ENCODE measurements at places on chromosomes 6 and 20. TPM values are rescaled to one million over a fixed set of nuclear protein-coding genes. Genes with fewer than 3 reads are reported as not detected.

GRCh38 chr20:63102721-63103375 is 96.1 kb upstream of the BHLHE23 start:
- DNase-seq, result no peak

GRCh38 chr6:123638865-123639264 is 2.1 kb upstream of the TRDN start:
- DNase-seq, result no peak

- no peak for DNase-seq
Observed at GRCh38 chr20:18390201-18390600, 76.6 kb downstream of the DZANK1 start.

- DNase-seq, result no peak
Observed at GRCh38 chr6:155549928-155550327, 94.3 kb upstream of the NOX3 start.

DNA sequence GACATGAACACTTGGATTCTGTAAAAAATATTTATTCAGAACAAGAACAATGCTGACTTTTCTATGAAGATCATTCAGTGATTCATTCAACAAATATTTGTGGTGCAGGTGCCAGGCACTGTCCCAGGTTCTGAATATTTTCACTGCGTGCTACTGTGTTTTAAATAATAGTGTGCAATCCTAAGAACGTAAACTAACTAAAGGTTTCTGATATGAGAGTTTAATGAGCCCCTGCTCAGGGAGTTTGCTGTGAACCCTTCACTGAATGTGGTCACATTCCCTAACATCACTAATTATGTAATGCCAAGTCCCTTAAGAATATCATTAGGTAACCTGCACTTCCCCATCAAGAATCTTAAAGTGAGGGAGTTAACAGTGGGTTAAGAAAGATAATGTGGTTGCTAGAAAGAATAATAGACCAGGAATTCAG is 1.7 kb upstream of the TMEM170B start:
- no peak for DNase-seq

GRCh38 chr6:127486934-127487333 is 27.7 kb upstream of the KIAA0408 start:
- no peak for DNase-seq

DNA sequence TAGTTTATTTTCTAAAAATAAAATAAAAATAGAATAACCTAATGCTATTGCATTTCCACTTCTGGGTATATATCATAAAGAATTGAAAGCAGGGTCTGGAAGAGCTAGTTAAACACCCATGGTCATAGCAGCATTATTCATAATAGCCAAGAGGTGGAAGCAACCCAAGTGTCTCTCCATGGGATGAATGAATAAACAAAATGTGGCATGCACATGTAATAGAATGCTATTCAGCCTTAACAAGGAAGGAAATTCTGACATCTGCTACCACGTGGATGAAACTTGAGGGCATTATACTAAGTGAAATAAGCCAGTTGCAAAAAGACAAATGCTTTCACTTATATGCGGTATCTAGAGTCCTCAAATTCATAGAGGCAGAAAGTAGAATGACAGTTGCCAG is 130.8 kb downstream of the TIAM2 start:
- DNase-seq, result no peak

GRCh38 chr6:117389227-117390057 is 36.3 kb downstream of the ROS1 start:
- DNase-seq, result no peak

- DNase-seq, result no peak
Observed at GRCh38 chr6:30352550-30352949, 7.6 kb downstream of the RPP21 start.

DNA sequence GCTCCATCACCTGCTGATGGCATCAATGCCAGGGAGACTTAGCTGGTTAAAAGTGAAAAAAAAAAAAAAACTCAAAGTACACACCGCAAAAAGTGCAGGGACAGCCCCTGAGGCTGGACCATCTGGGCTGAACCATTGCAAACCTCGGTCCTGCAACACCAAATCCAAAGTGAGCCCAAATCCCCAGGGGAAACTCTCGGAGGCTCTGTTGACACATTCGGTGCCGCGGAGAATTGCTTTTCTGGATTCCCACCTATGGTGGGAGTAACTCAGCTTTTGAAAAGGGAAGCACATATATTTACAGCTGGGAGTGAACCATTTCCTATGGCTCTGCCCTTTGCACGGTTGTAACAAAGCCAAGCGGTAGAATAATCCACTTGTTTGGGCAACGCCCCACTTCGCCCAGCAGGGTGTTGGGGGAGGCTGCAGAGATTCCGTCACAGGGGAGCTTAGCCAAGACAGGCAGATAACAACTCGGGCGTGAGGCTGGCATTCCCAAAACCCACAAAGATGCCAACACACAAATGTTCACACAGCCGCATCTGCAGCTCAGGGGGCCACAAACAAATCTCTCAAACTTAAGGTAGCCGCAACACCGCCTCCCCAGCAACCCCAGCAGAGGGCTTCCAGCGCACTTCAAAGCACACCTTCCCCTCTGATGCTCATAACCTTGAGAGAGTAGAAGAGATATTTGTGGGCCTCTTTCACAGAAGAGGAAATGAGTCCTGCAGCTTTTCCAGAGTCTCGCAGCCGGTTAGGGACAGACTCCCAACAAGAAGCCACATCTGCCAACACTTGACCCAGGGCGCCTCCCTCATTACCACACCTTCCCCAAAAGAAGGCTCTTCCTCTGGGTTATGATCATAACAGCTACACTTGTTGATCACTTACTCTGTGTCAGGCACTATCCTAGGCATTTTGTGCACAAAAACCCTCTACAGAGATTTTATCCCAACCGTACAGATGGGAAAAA is 11.4 kb downstream of the ZC3H12D start:
- no peak for DNase-seq

GRCh38 chr6:32439602-32440214 is at the start of gene HLA-DRA:
HLA-DRA (plus strand) TSS chr6:32439887; CDS start chr6:32439951, 64 bp downstream.
- no peak for DNase-seq

DNA sequence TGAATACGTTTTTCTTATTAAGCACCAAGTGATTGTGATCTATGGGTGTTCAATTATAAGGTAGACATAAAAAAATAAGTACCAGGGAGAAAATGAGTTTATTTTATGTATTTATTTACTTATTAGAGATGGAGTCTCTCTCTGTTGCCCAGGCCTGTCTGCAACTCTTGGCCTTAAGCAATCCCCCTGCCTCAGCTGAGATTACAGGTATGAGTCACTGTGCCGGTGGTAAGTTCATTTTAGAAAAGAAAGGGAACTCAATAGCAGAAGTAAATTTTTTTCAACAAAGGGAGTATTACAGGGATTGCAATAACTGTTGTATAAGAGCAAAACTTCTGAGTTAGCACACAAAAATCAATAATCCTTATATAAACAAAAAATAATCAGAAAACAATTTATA is 98.7 kb upstream of the FUT9 start:
- DNase-seq, result no peak

GRCh38 chr6:28974505-28974904 is 30.6 kb downstream of the ZNF311 start:
- DNase-seq, result no peak

DNA sequence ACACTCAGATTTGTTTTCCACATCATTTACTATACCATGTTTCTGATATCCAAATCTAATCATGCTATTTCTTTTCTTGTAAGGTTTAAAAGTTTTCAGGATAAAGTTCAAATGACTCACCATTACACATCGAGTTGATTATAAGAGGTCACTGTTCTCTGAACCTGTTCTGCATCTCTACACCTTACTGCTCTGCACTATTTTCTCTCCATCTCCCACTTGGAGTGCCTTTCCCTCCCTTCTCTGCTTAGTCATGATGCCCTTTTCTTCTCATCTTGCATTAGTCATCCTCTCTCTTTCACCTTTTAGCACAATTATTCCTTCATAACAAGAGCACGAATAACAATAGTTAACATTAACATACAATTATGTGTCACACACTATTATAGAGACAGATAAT is 37.5 kb upstream of the FUT9 start:
- no peak for DNase-seq

- DNase-seq, result no peak
Observed at GRCh38 chr6:155894758-155895157, 439.1 kb upstream of the NOX3 start.

DNA sequence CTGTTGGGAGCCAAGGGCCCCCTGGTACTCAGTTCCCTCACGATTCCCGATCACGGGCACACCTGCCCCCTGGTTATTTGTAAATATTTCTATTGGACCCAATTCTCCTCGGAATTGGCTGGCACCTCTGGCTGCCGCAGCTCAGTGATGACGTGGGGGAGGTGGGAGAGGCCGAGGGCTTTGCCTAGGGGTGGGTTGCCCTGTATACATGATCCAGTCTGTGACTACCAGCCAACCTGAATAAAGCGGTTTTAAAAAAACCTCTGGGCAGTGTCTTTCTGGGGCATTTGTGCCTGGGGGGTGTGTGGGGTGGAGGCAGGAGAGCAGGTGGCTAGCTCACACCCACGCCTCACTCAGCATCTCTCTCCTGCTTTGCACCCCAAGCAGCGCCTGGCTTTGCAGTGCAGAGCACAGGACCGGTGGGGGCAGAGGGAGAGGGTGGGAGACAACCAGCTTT is 42.2 kb downstream of the VSTM2L start:
- DNase-seq, result no peak

DNA sequence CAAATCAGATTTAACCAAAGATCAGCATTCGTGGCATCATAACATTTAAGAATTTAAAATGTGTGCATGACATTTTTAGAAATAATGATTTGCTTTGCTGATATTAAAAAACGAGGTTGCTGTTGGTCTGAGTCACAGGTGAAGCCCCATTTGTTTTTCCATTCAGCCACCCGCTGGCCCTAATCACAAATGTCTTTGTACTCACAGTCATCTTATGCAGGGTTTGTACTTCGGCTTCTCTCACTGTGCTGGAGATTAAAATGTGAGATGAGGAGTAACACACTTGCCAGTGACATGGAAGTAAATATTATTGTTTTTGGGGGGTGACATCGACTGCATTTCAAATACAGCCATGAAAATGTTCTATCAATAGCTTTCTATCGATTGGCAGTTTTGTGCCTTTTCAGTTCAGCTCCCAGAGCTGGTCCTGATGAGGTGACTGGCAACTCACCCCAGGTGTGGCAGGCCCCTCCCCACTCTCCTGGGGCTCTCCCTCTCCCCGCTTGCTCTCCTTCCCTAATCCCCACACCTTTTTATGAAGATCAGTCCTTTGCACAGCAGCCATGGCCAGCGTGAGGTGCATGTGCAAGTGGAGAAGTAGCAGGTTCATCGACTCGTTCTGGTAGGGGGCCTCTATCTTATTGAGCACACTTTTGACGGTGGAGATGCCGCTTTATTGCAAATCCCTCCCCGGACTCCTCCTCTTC is 58.8 kb upstream of the FUCA2 start:
- no peak for DNase-seq

GRCh38 chr6:154995254-154996015 is at the start of gene TIAM2:
TIAM2 (plus strand) TSS chr6:154995315; CDS start chr6:155129224, 133,909 bp downstream.
- DNase-seq, result no peak

DNA sequence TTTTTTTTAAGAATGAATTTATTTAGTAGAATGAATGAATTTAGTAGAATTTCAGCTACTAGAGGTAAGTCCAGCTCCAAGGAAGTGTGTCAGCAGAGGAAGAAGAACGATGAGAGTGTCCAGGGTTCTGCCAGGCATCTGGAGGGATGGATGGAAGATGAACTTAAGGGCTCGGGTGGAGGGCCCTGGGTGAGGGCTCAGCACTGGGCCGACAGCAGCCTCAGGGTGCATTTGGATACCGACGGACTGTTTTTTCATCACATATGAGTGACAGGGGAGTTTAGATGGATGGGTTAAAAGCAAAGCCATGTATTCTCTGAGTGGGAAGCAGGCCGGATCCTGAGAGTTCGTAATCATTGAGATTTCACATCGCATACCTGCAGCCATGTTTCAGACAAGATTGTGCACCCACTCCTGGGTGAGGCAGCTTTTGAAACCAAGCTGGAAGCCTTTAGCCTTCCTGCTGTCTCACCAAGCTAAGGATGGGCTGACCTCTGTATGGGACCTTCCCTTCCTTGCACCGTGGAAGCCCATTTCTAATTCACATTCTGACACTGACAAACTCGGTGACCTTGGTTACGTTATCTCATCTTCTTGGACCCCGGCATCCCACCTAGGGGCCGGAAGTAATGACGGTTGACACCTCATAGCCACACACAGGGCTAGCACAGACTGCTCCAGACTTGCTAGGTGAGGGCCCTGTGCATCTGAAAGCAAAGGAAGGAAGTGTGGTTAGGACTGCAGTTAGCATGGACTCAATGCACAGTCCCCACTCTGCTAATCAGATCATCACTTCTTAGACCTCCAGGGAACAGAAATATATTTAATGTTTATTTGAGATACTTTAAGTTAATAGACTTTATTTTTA is 228.5 kb downstream of the SLC24A3 start:
- DNase-seq, result no peak

- no peak for DNase-seq
Observed at GRCh38 chr20:39602649-39603048, 640.5 kb downstream of the DHX35 start.

DNA sequence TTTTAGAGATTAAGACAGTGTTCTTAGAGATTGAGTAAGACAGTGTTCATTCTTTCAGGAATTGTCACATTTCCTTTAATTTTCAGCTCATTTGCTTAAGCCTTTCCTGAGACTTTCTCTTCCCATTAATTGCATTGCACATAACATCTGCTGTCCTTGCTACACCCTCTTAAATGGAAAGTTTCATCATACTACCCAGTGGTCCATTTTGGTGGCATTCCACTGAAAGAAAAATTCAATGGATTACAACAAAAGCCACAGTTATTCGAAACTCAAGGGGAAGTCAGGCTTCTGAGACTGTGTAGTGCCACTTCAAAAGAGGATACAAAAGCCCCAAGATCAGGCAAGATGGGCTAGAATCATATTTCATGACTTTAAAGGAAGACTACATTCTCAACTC is 64.0 kb downstream of the RSPO3 start:
- no peak for DNase-seq

DNA sequence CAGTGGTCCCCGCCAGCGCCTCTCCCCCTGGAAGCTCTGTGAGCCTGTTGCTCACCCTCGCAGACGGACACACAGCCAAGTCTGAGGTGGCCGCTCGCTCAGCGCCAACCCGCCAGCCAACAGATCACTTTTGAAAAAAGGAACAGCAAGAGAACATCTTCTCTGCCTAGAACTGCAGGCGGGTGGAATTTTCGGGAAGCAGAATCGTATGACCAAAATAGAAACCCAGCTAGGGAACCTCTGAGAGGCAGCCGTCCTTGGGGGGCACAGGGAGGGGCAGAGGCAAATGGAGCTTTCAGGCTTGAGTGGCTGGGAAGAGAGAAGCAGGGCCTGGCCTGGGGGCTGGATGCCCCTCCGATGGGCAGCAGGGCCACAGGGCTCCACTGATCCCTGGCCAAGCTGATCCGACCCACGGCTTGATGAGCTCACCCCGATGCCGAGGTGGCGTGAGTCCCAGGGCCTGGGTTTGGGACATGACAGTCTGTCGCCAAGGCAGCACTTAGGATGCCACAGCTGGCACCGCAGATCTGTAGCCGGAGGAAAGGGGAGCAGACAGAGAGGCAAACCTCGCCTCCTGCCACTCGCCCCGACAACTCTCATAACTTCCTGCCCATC is 9.8 kb downstream of the NFATC2 start:
- DNase-seq, result no peak

GRCh38 chr6:139600343-139600742 is 225.9 kb upstream of the CITED2 start:
- no peak for DNase-seq

RIPPLY2 gene
- 0.26 TPM for total RNA-seq

NRSN1 gene
- 0.90 TPM for total RNA-seq

TRIM31 gene
- 1.3 TPM for total RNA-seq

EPB41L1 gene
- total RNA-seq, result 37.0 TPM

LY6G6C gene
- total RNA-seq, result not detected

LRFN2 gene
- total RNA-seq, result 0.11 TPM
